Inflammatory macrophage treated with lipopolysaccharide for 1 hour (primary cell): ENCODE measurements at places on chromosomes 2 and 18.

GRCh38 chr2:25035537-25036220 is 6.2 kb upstream of the EFR3B start:
- no peak for DNase-seq

DNA sequence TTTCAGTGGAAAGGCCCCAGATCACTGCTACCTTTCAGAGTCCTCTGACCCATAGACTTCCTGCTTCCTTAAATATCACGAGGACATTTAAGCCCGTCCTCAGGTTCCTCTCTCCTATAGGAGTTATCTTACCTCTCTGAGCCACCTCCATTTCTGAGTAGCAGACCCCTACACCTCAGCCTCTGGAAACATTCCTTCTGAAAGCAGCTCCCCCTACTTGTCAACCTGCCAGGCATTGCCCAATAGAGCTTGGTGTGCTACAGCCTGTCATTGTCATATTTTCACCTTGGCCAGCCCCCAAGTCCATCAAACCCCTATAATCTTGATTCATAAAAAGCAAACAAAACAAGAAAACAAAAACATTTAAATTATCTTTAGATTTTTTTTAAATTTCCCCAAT is 717.9 kb upstream of the SLC8A1 start:
- no peak for DNase-seq

GRCh38 chr2:196745711-196746110 is 53.8 kb downstream of the GTF3C3 start:
- DNase-seq: no peak

- DNase-seq: no peak
Observed at GRCh38 chr18:52150050-52150449, 189.9 kb upstream of the DCC start.
